ENCODE measurements at places on chromosomes 11 and 22.

DNA sequence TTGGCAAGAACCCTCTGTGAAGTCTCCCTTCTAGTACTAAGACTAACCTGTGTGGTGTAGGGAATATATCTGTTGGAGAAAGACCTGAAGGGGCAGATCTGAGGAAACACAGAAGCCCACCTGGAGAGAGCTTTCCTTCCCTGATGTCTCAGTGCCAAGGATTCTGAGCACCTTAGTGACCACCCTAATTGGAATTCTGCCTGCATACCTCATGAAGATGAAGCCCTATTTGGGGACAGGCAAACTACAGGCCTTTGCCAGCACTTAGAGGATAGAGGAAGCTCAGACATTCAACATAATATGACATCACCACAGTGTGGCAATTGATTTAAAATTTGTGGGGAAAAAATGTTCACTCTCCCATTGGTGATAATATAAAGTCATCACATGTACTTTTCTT is 766.2 kb upstream of the KIRREL3 start:
- DNase-seq = no peak

GRCh38 chr11:2461253-2461955 is 16.6 kb downstream of the KCNQ1 start:
- DNase-seq = no peak

- DNase-seq = no peak
Observed at GRCh38 chr22:17303840-17304779, 65.2 kb upstream of the CECR2 start.

DNA sequence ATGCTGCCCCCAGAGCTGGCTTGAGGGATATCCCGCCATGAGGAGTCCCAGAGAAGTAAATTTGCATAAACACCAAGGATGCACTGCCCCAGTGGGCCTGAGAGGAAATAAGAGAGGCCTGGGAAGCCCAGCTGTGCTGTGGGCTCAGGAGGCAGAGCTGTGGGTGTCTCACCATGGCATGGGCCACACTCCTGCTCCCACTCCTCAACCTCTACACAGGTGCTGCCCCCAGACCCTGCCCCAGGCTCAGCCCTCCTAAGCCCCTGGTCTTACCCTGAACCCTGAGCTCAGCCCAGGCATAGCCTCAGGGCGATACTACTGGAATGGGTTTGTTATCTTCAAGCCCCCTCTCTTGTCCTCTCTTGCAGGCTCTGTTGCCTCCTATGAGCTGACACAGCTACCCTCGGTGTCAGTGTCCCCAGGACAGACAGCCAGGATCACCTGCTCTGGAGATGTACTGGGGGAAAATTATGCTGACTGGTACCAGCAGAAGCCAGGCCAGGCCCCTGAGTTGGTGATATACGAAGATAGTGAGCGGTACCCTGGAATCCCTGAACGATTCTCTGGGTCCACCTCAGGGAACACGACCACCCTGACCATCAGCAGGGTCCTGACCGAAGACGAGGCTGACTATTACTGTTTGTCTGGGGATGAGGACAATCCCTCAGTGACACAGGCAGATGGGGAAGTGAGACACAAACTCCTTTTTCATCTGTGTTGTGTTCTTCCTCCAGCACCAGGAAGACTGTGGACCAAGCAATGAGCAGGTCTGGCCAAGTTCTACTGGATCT is 59.9 kb downstream of the GGTLC2 start:
- DNase-seq = no peak

DNA sequence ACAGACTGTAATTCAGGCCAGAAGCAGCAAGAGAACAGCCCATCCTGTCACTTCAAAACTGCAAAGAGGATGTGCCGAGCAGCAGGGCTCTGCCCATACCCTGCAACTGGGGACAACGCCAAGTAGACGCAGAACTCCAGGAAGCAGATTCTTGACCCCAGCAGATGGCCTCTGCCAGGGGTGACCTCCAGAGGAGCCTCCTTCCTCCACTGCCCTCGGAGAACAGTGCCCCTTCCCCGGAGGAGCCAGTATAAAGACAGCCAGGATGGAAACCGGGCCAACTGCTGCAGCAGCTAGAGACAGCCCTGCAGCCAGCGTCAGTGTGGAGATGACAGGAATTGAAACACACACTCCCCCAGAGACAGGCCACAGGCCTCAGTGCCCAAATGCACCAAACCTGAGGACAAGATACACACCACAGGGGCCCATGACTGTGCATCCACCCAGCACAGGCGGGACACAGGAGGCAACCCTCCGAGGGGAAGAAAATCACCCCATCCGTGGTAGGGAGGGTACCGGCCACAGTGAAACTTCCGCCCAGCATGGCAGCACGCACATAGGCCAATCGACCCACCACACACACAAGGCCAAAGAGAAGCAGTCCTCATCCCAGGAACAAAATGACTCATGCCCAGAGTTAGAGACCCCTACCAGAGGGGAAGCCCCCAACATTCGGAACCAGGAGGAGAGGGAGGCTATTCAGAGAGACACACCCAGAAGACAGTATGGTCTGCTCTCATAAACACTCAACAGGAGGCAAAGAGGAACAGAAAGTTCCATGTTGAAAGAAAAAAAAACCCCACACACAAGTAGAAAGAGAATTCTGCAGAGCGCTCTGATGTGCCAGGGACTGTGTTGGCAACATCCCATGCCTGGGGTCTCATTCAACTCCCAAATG is 5.6 kb downstream of the AHNAK start:
- DNase-seq = no peak

DNA sequence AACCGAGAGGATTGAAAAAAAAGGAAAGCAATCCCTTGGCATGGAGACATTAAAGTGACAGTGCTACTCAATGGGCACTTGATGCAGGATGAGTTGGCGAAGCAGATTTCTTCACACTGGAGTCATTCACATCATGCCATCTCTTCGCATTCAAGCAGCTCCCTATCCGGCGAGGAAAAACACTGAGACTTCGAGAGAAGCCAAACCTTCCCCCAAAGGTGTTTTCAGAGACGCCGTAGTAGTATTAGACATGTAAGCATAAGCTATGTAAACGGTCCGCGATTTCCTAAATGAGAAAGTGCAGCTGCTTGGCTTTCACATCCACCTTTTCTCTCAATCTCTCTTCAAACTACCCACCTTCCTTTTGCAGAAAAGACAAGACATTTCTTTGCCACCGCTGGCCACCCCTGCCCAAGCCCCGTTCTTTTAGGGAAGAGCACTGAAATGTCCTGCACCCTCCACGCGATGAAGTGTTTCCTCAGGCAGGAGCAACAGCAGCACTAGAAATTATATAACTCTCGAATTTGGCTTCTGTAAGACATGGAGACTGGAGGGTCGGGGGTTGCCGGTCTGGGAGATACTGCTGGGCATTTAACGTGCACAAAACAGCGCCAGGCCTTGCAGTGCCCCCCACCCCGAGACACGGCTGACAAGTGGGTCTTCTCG is at the start of gene DLG2:
DLG2 (minus strand) TSS at position 13 of the 666 bp plus-strand sequence.
- DNase-seq = no peak

- no peak for DNase-seq
Observed at GRCh38 chr11:74466916-74467885, at the start of gene KCNE3. Gene KCNE3 (minus strand): TSS chr11:74467549. CDS start chr11:74457563, 9,986 bp downstream.

- no peak for DNase-seq
Observed at GRCh38 chr11:87020764-87021365, 16.9 kb upstream of the TMEM135 start.

DNA sequence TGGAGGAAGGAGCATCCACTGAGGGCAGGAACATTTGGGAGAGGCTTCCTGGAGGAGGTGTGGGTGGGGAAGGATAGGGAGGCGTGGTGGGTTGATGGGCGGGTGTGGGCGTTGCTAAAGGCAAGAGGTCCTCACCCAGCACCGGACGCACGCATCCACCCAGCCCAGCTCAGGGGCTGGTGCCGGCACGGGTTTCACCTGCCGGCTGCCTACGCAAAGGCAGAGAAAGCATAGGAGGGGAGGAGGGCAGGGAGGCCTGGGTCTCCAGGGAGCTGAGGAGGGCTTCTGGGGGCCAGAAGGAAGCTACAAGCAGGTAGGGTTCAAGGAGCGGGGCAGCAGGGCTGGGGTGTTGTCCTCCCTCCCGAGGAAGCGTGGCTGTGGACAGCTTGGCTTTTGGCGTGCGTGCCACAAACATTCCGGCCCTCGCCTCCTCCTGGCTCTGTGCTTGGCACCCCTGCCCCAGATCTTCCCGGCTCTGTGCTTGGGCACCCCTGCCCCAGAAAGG is 7.8 kb downstream of the SSH3 start:
- DNase-seq = no peak

- no peak for DNase-seq
Observed at GRCh38 chr11:102204174-102204573, 93.9 kb downstream of the YAP1 start.

Measured in HFF-Myc (cell line).